Esophagus muscularis mucosa (tissue), 4 donors: ENCODE measurements at places on chromosomes 2 and 18. TPM values are rescaled to one million over a fixed set of nuclear protein-coding genes. Genes with fewer than 3 reads are reported as not detected.

DNA sequence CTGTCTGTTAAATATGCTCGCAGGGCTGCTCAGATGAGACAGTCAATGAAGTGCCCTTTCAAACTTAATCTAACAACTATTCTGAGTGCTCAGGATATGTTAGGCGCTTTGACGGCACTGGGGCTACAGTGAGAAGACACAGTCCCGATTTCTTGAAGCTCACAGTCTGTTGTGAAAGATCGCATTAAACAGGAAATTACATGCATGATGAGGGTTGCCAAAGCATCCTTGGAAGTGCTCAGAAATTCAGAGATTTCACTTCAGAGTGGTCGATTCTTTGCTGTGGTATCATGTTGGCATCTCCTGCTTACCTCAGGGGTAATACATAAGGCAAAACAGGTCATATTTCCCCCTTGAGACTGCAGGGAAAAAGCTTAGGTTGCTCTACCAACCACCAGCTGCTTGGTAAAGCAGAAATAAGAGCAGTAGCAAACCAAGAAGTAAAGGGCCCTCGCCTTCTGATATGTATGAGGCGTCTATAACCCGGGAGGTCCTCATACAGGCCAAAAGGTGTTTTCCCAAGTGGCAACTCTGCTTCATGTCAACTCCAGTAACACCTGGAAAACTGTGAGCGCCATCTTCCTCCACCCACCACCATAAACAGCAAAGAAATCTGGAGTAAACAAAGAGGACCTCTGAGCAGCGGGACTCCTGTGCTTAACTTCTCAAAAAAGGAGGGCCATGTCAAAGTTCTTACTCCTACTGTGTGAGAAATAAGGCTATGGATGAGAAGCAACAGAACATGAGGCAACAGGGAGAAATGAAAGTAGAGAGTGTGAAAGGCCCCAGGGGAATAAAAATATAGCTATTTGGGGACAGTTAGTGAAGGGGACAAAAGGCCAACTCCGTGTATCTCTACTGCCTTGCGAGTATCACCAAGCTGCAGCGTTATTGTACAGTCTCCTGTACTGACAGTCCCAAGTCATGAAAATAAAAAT is 79.3 kb downstream of the CLHC1 start:
- no peaks in the 10 kb centered on the region for H3K27me3 ChIP-seq
- peak overlapping the region; percentile 79 for H3K27ac ChIP-seq
- no peaks in the 10 kb centered on the region for H3K36me3 ChIP-seq
- DNase-seq: no peak
- H3K4me1 ChIP-seq: peaks cover 68% of the 10 kb centered on the region
- no peak overlapping the region for H3K4me3 ChIP-seq

KCNG3 gene
- total RNA-seq: not detected

THOC1 gene
- total RNA-seq: 13.8 TPM

GRCh38 chr2:154455166-154455565 is 243.3 kb upstream of the KCNJ3 start:
- no peak for DNase-seq
- H3K27ac ChIP-seq: no peak overlapping the region
- no peaks in the 10 kb centered on the region for H3K36me3 ChIP-seq
- H3K4me1 ChIP-seq: no peaks in the 10 kb centered on the region
- peak overlapping the region; percentile 35 for H3K4me3 ChIP-seq

DNA sequence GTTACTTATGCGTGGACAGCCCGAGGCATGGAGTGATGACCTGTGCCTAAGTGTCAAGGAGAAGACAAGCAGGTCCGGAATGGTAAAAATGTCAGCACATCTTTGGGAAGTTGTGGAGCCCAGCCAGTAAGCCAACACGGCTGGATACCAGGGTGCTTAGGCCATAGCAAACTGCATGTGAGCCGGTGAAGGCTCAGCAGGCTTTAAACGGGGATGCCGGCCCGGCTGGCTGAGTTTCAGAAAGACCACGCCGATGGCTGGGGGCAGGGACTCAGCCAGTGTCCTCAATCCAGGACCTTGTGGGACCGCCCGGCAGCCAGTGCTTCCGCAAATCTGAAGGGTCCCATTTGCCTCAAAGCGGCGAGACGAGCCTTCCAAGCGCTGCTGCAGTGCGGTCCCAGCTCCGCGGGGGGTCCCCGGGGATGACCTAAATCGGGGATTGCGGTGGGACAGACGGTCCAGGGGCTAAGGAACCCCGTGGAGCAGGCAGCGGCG is 946 bp upstream of the AGAP1 start:
- H3K4me1 ChIP-seq: peaks cover 29% of the 10 kb centered on the region
- peak overlapping the region; percentile 75 for H3K4me3 ChIP-seq
- peak overlapping the region; percentile 83 for H3K27ac ChIP-seq
- no peaks in the 10 kb centered on the region for H3K36me3 ChIP-seq

USP37 gene
- total RNA-seq: 8.6 TPM

IGFBP5 gene
- 634 TPM for total RNA-seq

GRCh38 chr2:136505462-136505861 is 259.9 kb upstream of the THSD7B start:
- H3K4me3 ChIP-seq: no peak overlapping the region
- no peaks in the 10 kb centered on the region for H3K36me3 ChIP-seq
- no peaks in the 10 kb centered on the region for H3K4me1 ChIP-seq
- no peak for DNase-seq
- no peak overlapping the region for H3K27ac ChIP-seq
- H3K27me3 ChIP-seq: no peaks in the 10 kb centered on the region

DNA sequence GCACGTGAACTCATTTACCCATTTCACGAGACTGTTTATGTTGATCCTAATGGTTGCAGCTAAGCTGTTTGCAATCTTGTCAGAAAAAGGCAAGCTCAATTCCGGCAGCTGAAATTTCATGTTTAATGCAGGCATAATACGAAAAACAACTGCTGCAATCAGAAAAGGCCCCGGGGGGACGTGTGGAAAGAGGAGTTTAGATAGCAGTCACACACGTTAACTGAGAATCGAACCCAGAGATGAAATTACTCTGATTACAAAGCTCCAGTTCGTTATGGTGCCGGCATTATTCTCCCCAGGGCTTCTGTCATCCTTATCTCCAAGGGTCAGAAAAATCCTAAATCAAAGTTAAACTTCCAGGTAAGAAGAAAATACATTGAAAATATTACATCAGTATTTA is 79.9 kb upstream of the MYT1L start:
- H3K36me3 ChIP-seq: no peaks in the 10 kb centered on the region
- H3K27ac ChIP-seq: no peak overlapping the region
- H3K27me3 ChIP-seq: no peaks in the 10 kb centered on the region
- H3K4me1 ChIP-seq: no peaks in the 10 kb centered on the region
- H3K4me3 ChIP-seq: no peak overlapping the region

CAVIN2 gene
- total RNA-seq: 102 TPM

GRCh38 chr2:7241041-7241745 is 324.0 kb downstream of the RNF144A start:
- H3K27me3 ChIP-seq: no peaks in the 10 kb centered on the region
- no peaks in the 10 kb centered on the region for H3K4me1 ChIP-seq
- no peak for DNase-seq

AGBL5 gene
- 21.0 TPM for total RNA-seq

DNA sequence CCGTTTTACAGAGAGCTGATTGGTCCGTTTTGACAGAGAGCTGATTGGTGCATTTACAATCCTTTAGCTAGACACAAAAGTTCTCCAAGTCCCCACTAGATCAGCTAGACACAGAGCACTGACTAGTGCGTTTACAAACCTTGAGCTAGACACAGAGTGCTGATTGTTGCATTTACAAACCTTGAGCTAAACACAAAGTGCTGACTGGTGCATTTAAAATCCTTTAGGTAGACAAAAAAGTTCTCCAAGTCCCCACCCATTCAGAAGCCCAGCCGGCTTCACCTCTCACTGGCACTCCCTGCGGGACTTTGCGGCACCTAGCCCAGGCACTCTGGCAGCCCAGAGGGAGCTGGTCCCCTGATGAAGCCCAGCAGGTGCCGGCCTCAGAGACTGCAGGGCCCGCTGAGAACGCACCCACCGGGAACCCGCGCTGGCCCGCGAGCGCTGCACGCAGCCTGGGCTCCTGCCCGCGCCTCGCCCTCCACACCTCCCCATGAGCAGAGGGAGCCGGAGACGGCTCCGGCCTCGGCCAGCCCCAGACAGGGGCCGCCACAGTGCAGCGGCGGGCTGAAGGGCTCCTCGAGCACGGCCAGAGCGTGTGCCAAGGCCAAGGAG is 508.1 kb upstream of the CHAC2 start:
- H3K27ac ChIP-seq: no peak overlapping the region
- H3K4me1 ChIP-seq: no peaks in the 10 kb centered on the region
- no peaks in the 10 kb centered on the region for H3K27me3 ChIP-seq
- no peaks in the 10 kb centered on the region for H3K36me3 ChIP-seq
- DNase-seq: no peak
- H3K4me3 ChIP-seq: no peak overlapping the region

PID1 gene
- 48.2 TPM for total RNA-seq

FSHR gene
- not detected for total RNA-seq

ADD2 gene
- 7.0 TPM for total RNA-seq

TGFA gene
- total RNA-seq: 2.0 TPM

- H3K4me1 ChIP-seq: peaks cover 5% of the 10 kb centered on the region
- H3K27me3 ChIP-seq: peaks cover 19% of the 10 kb centered on the region
- H3K27ac ChIP-seq: no peak overlapping the region
- DNase-seq: no peak
- no peak overlapping the region for H3K4me3 ChIP-seq
- H3K36me3 ChIP-seq: no peaks in the 10 kb centered on the region
Observed at GRCh38 chr2:238113611-238114010, 13.5 kb downstream of the ESPNL start.

GRCh38 chr2:63719052-63719451 is 122.6 kb upstream of the UGP2 start:
- DNase-seq: no peak
- H3K36me3 ChIP-seq: no peaks in the 10 kb centered on the region
- H3K4me3 ChIP-seq: no peak overlapping the region
- no peaks in the 10 kb centered on the region for H3K27me3 ChIP-seq
- no peak overlapping the region for H3K27ac ChIP-seq
- H3K4me1 ChIP-seq: no peaks in the 10 kb centered on the region

- H3K27ac ChIP-seq: no peak overlapping the region
- no peak for DNase-seq
- H3K27me3 ChIP-seq: no peaks in the 10 kb centered on the region
- H3K36me3 ChIP-seq: no peaks in the 10 kb centered on the region
Observed at GRCh38 chr2:212007972-212008371, 530.6 kb downstream of the ERBB4 start.

HOXD13 gene
- not detected for total RNA-seq

DNA sequence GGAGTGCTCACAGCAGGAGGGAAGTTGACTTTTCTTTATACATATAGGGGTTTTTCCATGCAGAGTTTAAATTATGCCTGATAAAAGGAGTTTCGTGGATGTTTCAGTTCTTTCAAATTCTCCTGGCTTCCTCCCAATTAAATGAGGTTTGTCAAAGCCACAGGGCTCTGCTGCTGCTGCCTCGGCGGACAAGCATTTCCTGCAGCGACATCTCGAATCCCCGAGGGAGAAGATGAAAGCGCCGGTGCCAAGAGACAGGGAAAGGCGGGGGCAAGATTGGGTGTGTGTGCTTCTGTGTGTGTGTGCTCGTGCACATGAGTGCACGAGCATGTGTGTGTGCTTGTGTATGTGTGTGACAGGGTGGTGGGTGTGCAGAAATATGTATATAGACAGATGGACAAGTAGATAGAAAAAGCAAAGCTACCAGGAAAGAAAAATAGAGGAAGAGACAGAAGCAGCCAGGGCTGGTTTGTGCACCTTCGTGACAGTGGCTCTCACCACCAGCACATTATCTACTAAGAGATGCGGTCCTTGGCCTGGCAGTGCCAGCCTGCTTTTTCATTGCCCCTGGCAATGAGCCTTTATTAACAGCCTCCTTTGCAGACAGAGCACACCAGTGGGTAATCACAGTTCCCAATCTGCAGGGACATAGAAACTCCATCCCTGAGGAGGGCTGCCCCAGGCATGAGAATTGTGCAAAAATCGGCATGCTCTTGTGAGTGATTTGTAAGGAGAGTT is 76.2 kb downstream of the CDK15 start:
- no peak overlapping the region for H3K27ac ChIP-seq
- no peak overlapping the region for H3K4me3 ChIP-seq
- H3K36me3 ChIP-seq: no peaks in the 10 kb centered on the region
- no peak for DNase-seq

DNA sequence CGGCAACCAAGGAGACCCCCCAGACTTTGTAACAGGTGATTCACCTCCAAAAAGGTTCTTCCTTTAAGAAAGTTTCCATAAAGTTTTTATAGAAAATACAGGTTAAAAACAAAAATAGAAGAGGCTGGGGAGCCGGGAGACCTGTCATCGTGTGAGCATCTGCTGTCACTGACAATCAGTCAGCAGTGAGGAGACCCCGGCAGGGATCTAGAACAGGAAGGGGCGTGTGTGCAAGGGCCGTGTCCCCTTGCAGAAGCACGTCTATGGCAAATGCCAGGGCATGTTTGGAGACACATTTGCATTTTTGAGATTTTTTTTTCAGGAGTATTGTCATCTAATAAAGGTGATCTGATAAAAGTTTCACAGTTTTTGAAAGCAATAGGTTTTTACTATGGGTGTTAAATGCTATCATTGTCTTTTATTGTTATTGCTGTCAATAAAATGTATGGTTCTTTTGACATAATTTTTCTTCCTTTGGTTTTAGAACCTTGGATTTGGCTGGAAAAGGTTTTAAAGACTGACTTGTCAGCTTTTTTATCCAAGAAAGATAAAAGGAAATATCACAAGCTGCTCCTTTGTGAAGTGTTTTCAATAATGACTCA is 52.1 kb downstream of the MTCL1 start:
- H3K36me3 ChIP-seq: no peaks in the 10 kb centered on the region
- DNase-seq: no peak
- H3K27ac ChIP-seq: no peak overlapping the region
- no peaks in the 10 kb centered on the region for H3K4me1 ChIP-seq
- no peaks in the 10 kb centered on the region for H3K27me3 ChIP-seq

FANCL gene
- 17.9 TPM for total RNA-seq

CYTIP gene
- total RNA-seq: 3.6 TPM

ZNF385B gene
- 5.0 TPM for total RNA-seq

DUSP2 gene
- 2.2 TPM for total RNA-seq
